ENCODE measurements at places on chromosomes 16 and 17.

GRCh38 chr17:54063639-54064038, 240.9 kb downstream of the KIF2B start:
- no peak for DNase-seq

DNA sequence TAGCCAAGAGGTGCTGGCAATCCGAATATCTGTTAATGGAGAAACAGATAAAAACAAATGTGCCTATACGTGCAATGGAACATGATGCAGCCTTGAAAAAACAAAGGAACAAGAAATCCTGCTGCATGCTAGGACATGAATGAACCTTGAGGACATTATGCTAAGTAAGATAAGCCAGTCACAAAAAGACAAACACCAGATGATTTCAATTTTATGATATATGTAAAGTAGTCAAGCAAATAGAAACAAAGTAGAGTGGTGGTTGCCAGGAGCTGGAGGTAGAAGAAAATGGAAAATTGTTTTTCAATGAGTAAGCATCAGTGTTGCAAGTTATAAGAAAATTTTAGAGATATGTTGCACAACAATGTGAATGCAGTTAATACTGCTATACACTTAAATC, 409.7 kb upstream of the CDH8 start:
- DNase-seq: no peak

DNA sequence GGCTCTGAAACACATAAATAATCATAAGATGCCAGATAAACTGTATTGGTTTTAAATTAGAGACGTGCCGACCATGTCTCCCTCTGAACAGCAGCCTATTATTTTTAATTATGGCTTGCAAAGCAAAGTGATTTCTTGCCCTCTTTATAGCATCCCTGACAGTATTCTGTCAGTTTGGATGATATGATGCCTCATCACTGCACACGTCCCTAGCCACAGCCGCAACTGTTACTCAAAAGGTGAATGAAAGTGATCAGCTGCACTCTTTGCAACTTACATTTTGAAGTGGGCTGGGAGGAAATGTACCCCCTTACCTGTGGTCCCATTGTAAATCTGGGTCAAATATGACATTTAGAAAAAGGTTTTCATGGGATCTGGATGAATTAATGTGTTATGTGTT, 389.9 kb downstream of the MAF start:
- no peak for DNase-seq

DNA sequence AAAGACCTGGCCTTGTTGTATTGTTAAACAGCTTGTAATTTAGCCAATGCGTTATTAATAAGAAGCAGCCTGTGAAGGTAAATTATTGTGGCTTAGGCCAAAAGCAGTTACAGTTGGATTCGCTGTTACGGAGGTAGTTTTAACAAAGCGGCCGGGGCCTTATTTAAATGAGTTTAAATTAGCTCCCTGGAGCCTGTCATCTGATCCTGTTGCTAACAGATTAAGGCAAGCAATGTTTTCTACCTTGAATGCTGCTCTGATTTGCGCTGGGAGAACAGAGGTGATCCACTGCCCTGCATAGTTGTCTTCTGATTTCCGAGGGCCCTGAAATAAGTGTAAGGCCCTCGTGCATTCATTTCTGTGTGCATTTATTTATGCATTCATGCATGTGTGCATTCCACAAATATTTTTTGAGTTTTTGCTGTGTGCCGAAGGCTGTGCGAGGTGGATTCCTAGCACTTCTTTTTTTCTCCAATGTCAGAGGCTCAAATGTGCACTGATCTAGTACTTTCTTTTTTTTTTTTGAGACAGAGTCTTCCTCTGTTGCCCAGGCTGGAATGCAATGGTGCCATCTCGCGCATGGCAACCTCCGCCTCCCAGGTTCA, 10.9 kb downstream of the SEC14L5 start:
- DNase-seq: no peak

GRCh38 chr17:6457688-6458459, 13.6 kb downstream of the PIMREG start:
- DNase-seq: no peak

- no peak for DNase-seq
Measured at GRCh38 chr16:81410643-81411293, 33.8 kb upstream of the CMIP start.

- DNase-seq: no peak
Measured at GRCh38 chr16:27387724-27388123, 14.2 kb upstream of the IL21R start.

GRCh38 chr16:31477220-31478216, 5.4 kb upstream of the SLC5A2 start:
- DNase-seq: no peak

DNA sequence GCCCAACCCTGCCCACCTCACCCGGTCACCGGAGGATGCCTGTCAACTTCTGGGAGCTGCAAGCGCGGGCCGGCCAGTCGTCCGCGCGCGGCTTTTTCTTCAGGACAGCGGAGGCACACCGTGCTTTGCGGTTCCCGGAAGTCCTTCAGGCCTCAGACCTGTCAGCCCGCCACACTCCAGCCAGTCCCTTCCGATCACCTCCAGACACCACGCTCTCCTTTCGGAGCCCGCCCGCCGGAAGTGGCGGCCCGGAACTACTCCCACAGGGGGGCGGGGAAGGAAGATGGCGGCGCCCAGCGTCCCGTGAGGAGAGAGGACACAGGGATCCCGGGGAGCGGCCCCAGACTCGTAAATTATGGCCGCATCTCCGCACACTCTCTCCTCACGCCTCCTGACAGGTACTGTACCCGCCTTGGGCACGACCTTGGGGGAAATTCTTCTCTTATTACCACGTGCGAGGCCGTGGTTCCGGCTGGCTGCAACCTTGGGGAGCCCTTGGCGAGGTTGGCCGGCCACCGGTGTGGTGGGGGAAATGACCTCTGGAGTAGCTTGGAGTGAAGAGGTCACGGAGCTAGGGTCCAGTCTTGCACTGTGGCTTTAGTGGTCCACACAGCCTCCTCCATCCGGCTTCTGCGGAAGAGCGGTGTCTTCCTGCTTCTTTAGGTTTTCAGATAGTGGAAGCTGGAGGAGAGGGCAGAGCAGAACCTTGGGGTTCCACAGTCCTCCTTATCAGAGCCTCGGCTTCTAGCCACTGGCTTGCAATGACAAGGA, at the start of gene COX10:
TSS of gene COX10 (plus strand) at position 254 of the 771 bp plus-strand sequence. CDS start at position 356, 102 bp downstream.
- DNase-seq: peak; percentile 42

DNA sequence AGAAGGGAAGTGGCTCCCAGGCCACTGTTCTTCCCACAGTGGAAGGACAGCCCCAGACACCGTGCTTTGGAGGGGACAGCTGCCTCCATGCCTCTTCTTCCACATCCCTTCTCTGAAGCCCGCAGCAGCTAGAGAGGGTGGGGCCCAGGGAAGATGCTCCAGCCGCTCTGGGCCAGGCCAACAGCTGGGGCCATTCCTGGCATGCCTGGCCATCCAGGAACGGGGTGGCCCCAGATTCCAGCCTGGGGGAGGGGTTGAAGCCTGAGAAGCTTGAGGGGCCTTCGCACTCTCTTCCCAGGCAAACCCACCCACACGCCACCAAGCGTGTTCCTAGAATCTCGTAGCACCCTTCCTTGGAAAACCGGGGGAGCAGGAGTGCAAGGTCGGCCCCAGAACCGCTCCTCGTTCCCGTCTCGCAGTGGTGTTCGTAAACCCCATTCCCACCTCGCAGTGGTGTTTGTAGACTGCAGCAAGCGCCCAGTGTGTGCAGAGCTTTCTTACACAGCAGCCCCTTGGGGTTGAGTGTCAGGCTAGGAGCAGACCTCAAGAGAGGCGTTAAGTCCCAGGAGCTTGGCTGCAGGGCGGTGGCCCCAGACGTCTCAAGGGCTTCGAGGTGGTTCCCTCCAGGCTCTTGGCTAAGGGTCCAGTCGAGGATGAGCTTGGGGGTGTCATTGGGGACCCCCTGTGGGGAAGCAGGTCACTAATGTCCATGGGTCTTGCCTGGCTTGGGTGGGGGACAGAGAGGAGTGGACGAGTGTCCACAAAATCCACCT, 2.7 kb downstream of the CDH15 start:
- no peak for DNase-seq

GRCh38 chr16:73047536-73048291, at the start of gene ZFHX3:
Gene ZFHX3, minus strand, starts transcription at chr16:73048128. Its CDS starts 87,983 bp downstream, at chr16:72960145.
- DNase-seq: no peak

DNA sequence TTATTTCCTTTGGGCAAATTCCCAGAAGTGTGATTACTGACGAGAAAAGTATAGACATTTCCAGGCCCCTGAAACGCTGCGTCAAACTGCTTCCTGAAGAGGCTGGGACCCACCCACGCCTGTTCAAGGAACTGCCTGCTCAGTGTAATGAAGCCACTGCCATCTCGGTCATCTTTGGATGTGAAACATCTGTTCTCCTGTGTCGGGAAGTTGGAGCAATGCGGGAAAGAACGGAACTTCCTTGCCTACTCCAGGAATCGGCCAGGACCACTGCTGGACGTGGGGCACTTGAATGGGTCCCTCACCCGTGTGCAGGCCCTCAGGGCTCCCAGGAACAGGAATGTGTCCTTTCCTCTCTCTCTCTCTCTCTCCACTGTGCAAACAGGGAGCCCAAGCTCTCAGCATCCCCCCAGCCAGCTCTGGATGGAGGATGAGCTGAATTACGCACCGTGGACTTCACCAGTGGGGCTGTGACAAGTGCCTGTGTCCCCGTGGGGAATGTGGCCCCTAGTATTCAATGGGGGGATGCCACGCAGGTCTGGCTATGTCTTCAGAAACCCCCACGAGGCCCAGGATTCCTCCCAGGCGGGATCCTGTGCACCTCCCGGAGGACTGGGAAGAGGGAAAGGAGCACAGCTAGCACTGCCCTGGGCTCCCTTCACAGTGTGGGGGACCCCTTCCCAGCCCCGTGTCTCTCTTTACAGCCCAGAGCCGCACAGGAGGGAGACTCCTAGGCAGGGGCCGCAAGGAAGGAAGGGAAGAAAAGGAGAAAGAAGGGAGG, 18.3 kb upstream of the LITAF start:
- DNase-seq: no peak

- peak; percentile 75 for DNase-seq
Measured at GRCh38 chr17:72297326-72298115, 176.7 kb downstream of the SOX9 start.

- no peak for DNase-seq
Measured at GRCh38 chr17:45777388-45777787, 6.7 kb upstream of the CRHR1 start.

- no peak for DNase-seq
Measured at GRCh38 chr16:86217891-86218270, 292.4 kb upstream of the FOXF1 start.

- DNase-seq: no peak
Measured at GRCh38 chr17:3002538-3003295, 60.7 kb downstream of the OR1D5 start.

DNA sequence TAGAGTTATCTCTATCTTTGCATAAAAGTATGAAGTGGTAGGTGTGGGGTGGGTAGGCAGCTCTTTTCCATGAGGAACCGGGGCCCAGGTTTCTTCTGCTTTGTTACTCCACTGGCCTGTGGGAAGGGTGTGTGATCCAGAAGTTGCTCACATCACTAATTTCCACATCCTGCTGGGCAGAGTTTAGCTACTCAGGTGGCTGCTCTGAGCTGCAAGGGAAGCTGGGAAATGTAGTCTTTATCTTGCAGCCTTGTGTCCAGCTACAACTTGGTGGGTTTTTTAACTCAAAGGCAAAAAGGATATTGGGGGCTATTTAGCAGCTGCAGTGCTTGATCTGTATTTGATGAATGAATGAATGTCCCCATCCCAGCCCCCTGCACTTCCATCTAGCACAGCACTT, 335.3 kb downstream of the SNX29 start:
- no peak for DNase-seq

DNA sequence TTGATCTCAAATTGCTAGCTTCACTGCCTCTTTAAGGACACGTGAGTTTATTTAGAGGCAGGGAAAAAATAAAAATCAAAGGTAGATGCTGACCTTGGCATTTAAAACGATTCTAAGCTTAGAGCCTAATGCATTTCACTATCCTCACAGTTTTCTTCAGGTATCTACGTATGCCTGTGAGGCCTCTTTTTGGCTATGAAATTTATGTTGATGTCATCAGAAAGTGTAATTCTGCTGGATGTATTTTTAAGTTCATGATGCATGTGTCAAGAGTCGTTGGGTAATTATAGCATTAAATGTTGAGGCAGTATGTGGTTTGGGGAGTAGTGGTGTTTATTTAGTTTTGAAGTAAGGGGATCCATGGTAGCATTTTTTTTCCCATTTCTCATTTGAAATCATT, 4.2 kb upstream of the KRTAP3-2 start:
- DNase-seq: no peak

DNA sequence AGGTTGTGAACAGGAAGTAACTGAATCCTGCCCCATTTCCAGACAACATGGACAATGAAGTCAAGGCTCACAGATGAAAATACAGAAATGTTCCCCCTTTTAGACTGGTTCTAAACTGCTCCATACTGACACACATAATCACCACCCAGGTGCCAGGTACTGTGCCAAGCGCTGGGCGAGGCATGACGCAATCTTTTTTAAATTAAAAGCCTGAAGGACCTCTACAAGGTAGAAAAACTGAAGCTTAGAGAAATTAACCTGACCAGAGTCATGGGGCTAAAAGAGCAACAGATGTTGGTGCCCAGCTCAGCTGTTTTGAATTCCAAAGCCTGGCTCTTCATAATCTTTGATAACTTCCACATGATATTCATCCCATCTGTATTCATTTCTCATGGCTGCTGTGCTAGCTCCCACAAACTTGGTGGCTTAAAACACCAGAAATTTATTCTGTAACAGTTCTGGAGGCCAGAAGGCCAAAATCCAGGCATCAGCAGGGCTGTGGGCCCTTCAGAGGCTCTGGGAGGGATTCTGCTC, 4.9 kb upstream of the RAB11FIP4 start:
- no peak for DNase-seq

GRCh38 chr17:57586196-57586740, 158.8 kb downstream of the CCDC182 start:
- peak; percentile 18 for DNase-seq

- no peak for DNase-seq
Measured at GRCh38 chr16:13193721-13194120, 292.3 kb downstream of the SHISA9 start.

DNA sequence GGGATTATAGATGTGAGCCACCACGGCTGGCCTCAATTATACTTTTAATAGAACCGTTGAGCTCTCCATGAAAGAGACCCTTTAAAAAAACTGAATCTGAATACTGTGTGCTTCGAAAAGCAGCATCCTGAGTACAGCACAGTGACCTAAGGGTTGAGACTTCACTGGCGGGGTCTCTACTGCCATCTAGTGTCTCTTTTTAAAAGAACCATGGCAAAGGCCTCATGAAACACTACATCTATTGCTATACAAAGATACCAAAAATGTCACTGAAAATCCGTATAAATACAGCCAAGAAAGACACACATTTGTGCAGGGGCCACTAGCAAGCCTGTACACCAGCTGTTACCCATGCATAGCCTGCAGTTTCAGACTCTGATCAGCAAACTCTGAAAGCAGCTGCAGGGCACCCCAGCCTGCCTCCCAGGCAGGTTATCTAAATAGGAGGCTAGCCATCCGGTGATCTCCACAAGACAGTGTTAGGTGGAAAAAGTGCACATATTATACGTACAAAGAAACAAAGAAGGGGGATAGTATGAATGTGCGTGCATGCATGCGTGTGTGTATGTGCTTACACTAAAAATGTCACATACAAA, 35.3 kb downstream of the NPLOC4 start:
- DNase-seq: peak; percentile 76

- no peak for DNase-seq
Measured at GRCh38 chr16:2472885-2473445, 1.9 kb downstream of the NTN3 start.

All from NCI-H446 (cell line).